Stimulated activated naive CD4-positive, alpha-beta T cell treated with Interleukin-2 at 50 U/mL for 16 hours (primary cell): ENCODE measurements at places on chromosomes 13 and 19.

GRCh38 chr19:43504426-43505185 lies at the start of gene PHLDB3:
Gene PHLDB3, minus strand, starts transcription at chr19:43504746. Its CDS starts 628 bp downstream, at chr19:43504118.
- peak; percentile 48 for DNase-seq

DNA sequence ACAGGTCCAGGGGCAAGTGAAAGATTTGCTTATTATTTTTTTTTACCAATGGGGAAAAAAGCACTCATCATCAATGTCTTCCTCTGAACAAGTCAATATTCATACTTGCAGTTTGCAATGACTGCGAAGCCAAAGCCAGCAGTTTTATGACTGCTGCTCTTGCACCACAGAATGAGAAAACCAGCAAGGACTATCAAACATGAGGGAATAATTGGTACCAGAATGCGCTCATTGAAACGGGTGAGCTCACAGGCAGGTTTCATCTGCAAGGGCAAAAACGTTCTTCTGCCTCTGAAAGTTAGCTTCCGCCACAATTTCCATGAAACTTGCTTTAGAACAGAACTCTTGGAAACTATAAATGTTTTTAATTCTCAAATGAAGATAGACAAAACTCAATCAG lies 5.5 kb downstream of the DLEU7 start:
- DNase-seq = no peak

GRCh38 chr13:84607261-84608013 lies 725.2 kb upstream of the SLITRK1 start:
- no peak for DNase-seq

- DNase-seq = no peak
Measured at GRCh38 chr19:4055209-4055552, 11.5 kb downstream of the ZBTB7A start.

DNA sequence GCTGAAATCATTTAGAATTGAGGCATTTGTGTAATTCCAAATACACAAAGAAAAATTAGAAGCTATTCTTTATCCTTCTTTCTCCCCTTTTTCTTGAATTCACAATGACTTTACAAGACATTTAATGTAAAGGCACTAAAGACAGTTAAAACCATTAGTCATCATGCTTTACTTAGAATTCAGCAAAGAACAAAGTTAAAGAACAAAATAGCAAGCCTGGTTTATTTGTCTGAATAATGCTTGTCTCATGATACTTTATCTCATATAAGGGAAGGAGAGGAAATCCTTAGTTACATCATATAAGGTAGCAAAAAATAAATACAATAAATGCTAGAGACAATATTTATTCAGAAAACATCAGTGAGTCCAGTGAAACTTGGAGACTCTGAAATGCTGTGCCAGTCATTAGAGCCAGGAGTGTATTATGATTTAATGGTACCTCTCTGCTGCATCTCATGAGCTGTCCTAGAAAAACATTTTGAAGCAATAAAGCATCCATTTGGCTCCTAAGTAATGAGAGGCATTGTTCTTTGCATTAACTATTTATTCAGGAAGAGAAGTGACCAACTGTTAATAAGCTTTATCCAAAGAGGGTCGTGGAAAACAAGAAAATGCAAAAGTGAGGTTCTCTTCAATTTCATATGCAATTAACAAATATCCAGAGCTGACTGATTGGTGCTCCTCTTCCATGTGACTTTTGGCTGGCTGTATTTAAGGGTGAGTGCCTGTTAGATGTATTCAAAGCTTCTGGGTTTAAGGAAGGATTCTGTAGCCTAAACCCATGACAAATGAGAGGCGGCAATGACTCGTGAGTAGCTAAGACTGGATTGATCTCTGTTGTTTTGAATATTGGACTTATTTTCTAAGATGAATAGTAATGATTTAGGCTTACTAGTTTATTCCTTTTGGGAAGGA lies 105.0 kb downstream of the DGKH start:
- no peak for DNase-seq

DNA sequence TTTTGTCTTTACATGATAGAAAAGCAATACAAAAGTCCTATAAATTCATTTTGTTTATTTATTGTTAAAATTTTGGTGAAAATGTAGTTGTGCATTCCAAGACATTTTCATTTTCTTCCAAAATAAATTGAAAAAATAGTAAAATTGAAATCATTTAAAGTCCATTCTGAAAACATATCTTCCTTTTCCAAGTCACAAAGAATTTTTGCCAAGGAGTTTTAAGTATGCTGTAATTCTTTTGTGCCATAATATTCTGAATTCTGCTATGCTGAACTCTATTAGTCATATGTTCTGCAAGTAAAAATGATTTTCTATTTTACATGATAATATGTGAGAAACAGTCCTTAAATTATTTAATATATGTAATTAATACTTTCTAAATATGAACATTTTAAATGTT lies 879.6 kb upstream of the SLC10A2 start:
- no peak for DNase-seq

DNA sequence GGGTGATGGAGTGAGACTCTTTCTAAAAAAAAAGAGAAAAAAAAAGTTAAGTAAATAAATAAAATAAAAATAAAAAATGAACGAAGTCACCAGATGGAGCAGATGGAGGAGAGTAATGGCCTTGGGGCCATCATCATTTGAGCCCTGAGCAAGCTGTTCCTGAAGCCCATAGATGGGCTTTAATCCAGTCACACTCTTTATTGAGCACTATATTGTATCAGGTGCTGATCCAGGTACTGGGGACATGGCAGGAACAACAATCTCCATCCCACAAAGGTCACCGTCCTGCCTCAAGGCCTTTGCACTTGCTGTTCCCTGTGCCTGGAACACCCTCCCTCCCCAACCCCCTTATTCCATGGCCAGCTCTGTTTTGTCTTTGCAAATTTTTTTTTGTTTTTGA lies 3.9 kb upstream of the ADAMTS10 start:
- DNase-seq = no peak

DNA sequence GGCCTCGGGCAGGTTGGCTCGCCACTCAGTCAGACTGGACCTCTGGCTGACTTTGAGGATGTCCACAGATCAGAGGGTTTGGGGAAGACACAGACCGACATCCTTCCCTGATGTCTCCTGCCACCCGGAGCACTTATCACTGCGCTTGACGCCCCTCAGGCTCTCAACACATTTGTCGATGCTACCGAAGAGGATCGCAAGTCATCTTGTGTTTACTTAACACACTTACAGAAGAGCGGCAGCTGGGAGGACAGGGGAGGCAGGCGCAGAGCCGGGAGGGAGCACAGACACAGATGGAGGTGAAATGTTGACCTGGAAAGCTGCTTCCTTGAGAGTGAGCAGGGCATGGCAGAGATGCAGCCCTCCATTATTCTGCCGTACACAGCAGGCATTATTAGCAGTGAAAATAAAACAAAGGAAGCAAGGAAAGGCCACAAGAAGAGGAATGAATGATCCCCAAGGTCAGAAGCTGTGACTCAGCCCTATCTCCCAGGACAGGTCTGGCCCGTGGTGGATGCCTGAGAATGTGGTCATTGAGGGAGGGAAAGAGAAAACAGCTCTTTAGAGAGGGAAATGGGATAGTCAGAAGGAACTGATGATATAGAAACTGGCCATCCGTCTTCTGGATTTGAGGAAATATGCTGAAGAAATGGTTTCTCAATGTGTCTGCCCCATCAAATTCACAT lies 549.5 kb upstream of the ARGLU1 start:
- no peak for DNase-seq

- no peak for DNase-seq
Measured at GRCh38 chr19:55601084-55601483, 996 bp downstream of the ZNF524 start.

GRCh38 chr19:53657330-53657729 lies 25.5 kb downstream of the DPRX start:
- no peak for DNase-seq

DNA sequence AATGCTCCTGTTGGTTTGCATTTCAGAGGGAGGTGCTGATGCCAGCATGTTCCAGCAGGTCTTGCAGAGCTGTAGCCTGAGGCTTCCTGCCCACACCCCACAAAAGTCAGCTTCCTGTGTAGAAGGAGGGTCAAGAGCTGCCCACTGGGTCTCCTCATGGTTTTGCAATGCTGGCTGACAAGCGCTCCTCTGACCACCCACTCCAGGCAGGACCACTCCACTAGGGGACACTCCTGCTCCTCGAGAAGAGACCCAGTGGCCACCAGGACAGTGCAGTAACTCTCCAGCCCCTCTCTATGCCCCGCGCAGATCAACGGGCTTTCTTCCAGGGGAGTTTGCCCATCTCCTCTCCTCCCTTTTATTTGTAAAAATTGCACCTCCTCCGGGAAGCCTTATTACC lies 72.9 kb upstream of the UQCRFS1 start:
- DNase-seq = no peak

DNA sequence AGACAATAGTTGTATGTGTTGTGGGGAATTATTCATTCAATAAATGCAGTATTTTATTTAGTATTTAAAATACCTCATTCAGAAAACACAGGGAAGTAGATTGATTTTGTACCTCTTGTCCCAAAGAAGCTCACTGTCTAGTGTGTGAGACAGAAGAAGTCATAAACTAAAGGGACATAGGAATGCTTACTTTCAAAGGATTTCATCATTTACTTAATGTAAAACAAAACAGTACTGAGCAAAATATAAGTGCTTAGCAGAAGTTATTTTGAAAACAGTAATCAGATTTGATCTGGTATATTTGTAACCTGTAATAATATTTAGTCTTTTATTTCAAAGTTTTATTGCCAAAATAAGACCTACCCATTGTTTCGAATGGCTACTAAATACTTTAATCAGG lies 117.9 kb downstream of the TDRD3 start:
- no peak for DNase-seq

DNA sequence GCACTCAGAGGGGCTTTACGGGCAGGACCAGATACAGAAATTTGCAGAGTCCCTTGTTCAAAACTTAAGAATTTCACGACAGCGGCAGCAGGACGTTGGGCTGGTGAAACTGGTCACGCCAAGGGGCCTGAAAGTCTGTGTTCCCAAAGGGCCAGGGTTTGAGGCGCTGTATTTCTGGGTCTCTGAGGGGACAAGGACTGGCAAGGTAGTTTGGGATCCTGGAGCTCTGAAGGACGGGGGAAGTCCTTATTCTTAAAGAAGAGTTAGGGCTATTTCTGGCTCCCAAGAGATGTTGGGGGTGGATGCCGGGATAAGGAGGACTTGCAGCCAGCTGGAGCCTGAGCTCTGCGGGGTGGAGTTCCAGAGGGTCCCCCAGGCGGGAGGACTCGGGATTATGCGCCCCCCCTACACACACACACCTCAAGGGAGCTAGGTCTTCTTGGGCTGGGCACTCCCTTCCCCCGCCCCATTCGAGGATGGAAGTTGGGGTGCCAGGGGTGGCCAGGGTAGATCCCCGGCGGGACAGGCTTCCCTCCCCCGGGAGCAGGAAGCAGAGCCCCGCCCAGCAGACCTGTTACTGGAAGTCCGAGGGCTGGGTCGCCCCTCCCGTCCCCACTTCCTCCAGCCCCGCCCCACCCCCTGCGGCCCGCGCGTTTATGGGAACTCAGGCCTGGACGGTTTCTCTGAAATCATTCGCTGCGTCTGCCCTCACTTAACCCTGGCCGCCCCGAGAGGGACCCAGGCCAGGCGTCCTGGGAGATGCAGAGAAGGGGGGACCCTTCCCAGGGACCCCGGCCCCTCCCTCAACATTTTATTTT lies 5.6 kb downstream of the BCL3 start:
- peak; percentile 71 for DNase-seq

DNA sequence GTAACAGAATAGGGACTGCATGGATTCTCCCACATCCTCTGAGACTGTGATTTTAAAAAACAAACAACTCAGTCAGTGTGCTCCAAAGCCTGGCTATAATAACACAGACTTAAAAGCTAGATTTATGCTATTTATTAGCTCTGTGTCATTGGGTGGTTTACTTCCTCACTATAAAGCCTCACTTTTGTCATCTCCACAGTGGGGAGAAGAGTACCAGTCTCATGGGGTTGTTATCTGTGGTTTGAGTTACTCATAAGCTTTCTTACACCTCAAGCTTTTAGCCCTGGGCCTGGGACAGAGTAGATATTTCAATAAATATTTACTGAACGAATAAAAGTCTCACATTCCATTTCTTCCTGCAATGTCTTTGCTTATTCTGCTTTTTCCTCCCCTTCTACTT lies 5.3 kb downstream of the RNASEH2B start:
- no peak for DNase-seq
